ENCODE measurements at places on chromosomes 3 and 15.
A peak's percentile ranks its signal among the peaks of the same experiment; 100 is the strongest.

GRCh38 chr3:36434687-36435426 is 54.6 kb downstream of the STAC start:
- DNase-seq: no peak

DNA sequence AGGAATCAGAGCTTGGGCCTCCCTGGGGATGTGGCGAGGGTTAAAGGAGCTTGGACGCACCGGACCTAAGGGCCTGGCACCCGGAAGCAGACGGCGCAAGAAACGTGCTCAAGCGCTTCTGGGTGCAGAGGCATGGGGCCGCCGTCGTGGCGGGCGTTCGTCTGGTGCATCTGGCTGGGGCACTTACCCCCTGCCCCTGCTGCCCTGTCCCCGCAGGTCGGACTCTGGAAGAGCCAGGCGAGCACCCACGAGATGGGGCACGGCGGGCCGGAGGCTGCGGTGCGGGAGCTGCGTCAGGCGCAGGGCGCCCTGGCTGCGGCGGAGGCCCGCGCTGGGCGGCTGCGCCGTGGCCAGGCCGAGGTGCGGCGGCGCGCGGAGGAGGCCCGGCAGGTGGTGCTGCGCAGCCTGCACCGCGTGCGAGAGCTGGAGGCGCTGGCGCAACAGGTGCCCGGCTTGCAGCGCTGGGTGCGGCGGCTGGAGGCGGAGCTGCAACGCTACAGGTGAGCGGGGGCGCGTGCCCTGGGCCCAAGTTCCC is 2.5 kb downstream of the EFCC1 start:
- peak; percentile 67 for DNase-seq

- DNase-seq: no peak
Measured at GRCh38 chr3:58234516-58234931, 3.1 kb upstream of the ABHD6 start.

DNA sequence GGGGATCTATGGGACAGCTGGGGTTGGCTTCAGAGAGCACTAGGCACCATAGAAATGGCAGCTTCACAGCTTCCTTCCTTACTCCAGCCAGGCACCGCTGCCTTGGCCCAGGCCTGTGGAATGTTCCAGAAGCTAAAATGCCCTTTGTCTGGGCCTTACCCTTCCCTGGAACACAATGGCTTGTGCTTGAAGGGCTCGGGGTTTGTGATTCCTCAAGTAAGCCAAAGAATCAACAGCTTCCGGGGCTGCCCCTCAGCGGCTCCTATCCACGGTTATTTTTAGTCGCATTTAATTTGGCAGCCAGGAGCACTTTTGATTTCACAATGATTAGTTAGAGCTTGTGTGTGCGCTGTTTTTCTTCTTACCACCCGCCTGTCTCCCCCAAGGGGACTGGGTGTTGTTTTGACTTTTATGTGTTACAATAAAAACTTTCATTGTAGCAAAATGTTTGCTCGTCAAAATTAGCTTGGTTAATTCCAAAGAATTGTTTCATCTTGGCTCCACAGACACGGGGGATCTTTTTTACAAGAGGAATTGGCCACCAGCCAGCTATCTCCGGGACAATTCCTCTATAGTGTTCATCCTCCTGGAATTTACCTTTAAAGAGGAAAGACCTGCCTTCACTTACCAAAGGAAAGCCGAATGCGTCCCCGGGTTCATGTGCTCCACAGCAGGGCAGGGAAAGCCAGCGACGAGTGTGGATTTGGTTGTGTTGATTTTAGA is 73.8 kb downstream of the TLE3 start:
- peak; percentile 41 for DNase-seq

DNA sequence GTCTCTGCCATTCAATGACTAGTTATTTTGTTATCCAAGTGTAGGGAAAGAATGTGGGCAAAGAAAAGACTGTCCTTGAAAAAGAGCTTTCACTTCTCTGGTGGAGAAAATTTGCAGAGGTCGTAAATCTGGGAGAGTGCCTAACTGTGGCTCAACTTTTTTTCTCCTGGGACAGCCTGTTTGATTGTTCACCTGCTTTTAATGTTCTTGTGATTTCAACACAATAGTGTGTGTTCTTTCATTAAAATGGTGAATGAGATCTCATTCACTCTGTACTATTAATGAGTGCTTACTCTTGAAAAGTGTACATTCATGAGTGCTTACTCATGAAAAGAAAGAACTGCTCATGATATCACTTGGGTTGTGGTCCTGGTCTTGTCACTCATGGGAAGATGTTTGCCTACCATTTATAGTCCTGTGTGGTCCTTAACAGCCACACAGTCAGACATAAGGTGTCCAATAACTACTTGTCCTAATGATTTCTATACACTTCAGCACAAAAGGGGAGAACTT is 567.3 kb downstream of the GRM7 start:
- DNase-seq: no peak

GRCh38 chr3:66140743-66141372 is 79.9 kb upstream of the SLC25A26 start:
- no peak for DNase-seq

GRCh38 chr3:190017521-190018288 is 103.0 kb downstream of the P3H2 start:
- DNase-seq: no peak

GRCh38 chr3:10419637-10420232 is 85.7 kb downstream of the ATP2B2 start:
- DNase-seq: no peak

DNA sequence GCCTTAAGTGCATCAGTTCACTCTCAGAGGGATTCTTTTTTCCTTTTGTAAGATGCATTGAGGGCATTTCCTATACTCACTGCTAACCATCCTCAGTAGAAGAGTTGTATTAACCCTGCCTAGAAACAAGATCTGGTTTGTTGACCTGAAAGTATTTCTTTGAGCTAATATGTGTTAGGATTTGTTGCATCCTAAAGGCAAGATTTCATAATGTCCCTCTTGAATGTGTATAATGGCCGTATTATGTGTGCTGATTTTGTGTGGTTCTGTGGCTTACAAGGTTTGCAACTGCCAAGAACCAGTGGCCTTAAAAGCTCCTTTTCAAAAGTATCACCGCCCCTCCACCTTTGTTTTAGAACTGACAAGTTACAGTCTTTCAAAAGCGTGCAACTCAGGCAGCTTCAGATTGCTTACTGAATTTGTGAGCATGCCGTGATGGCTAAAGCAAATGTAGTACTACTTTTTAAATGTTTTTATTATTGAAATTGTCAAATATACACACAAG is 182.0 kb upstream of the BHLHE40 start:
- no peak for DNase-seq

- DNase-seq: no peak
Measured at GRCh38 chr3:170426240-170426797, 7.7 kb downstream of the CLDN11 start.

- no peak for DNase-seq
Measured at GRCh38 chr3:98982351-98982750, 80.9 kb upstream of the DCBLD2 start.

DNA sequence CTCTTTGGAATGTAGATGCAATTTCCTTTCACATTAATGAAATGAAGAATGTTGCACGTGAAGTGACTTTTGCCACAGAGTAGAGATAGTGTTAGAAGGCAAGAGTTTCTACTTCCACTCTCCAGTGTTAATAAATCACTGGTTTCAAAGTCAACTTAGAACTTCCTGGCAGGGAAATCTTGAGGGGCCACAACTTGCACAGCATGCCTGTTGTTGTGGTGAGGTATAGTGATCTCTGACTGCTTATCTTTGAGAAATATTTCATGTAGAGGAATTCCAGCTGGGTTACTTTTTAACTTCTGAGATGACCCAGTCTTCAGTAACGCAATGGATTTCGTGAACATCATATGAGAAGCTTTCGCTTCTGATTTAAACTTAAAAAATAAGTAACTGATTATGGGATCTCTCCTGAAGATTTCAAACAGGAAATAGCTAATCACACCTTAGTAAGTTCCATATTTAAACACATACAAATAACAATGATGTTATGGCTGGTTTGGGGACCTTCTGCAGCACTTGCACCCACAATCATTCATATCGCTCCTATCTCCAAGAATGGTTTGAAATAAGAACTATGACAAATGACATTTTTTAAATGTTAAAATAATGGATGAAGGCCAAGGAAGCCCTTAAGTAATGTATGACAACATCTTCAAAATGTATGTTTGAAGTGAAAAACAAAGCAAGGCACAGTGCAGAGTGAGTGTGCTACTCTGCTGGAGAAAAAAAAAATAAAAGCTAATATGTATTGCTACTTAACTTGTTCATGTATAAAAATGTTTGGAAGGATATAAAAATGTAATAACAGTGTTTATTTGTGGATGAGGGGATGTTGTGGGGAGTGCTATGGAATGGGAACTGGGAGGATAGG is 726.5 kb upstream of the NECTIN3 start:
- DNase-seq: no peak

DNA sequence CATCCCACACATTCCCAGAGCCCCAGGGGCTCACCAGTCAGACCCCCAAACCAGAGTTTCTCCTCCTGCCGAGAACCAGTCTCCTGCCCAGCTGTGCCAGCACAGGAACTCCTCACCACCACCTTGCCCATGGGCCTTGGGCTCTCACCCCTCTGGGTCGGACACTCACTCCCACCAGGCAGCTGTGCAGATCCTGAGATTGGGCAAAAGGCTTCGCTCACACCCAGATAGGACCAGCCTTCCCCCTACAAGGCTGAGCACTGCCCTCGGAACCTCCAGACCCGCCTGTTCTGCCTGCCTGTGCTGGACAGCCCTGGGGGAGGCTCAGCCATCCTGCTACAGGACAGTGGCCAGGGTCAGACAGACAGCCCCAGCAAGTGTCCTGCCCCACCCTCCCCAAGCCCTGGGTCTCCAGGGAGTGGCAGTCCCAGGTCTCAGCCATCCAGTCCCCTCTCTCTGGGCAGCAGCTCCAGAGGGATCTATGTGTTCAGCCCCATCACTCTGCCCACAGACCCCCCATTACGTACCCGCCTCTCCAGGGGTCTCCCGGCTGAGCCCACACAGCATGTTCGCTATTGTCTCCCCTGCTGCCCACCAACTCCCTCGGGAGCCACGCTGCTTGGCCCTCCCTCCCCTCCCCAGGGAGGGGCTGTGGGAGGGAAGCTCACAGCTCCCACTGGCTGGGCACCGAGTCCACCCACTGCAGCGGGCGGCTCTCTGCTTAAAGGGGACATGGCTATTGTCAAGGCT is at the start of gene GRIP2:
Gene GRIP2 (minus strand): TSS at position 601 of the 750 bp plus-strand sequence. CDS start 34 bp downstream, at position 567.
- peak; percentile 76 for DNase-seq
